ENCODE measurements at places on chromosomes 11 and 22. TPM values are rescaled to one million over a fixed set of nuclear protein-coding genes. Genes with fewer than 3 reads are reported as not detected.

The CHRM1 gene
- total RNA-seq, result not detected

The VEGFB gene
- 85.8 TPM for total RNA-seq

GRCh38 chr11:114102993-114103896, 43.7 kb downstream of the ZBTB16 start:
- no peaks in the 10 kb centered on the region for H3K27me3 ChIP-seq
- H3K4me3 ChIP-seq, result no peak overlapping the region
- H3K36me3 ChIP-seq, result no peaks in the 10 kb centered on the region
- DNase-seq, result no peak

DNA sequence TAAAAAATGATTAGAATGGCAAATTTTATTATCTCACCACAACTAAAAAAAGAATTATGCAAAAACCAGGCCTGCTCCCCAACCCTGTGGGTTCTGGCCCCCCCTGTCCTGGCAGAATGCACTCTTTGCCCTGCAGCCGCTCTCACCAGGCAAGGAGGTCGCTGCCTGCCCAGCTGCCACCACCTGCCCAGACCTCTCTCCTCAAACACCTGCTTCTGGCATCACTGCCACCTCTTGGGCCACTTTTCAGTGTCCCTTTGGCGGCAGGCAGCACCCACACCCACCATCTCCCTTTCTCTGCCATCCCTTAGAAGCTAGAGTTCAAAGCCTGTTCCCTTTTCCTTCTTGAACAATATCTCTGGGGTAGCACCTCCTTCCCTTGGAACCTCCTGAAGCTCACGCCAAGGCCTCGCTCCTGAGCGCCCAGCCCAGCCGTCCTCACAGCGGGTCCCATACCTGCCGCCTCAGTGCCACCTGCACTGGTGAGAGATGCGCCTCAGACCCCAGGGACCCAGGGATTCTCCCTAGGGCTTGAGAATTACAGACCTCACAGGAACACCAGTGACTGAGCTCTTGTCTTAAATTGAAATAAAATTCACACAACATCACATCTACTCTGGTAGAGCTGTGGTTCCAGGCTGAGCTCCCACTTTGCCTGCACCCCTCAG, 44.6 kb downstream of the SGSM3 start:
- no peaks in the 10 kb centered on the region for H3K27me3 ChIP-seq
- no peak overlapping the region for H3K4me3 ChIP-seq
- H3K4me1 ChIP-seq, result peaks cover 23% of the 10 kb centered on the region
- peak overlapping the region; percentile 87 for H3K27ac ChIP-seq
- H3K36me3 ChIP-seq, result peaks cover 26% of the 10 kb centered on the region
- no peak for DNase-seq

DNA sequence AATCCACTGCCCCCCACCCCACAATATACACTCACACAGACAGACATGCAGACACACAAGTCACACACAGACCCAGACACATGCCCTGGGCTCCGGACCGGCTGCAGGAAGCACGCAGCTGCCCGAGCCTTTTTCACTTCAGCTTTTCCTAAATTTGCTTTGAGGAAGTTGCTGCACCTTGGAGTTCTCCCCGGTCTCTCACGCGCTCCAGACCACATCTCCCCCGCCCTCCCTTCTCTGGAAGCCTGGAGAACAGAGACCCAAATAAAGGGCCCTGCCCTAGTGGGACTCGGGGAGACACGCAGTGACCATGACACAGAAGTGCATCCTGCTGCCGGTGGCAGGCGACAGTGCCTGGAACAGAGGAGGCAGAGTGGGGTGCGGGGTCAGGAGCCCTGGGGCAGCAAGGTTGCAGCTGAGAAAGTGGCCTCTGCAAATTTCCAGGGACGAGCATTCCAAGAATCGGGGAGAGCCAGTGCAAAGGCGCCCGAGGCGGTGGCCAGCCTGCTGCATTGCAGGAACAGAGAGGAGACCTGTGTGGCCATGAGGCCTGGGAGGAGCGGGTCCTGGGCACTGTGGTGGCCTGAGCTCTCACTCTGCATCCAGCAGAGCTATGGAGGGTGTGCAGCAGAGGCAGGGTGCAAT, 19.1 kb downstream of the RPL3 start:
- H3K36me3 ChIP-seq, result no peaks in the 10 kb centered on the region
- H3K4me1 ChIP-seq, result peaks cover 7% of the 10 kb centered on the region
- H3K27me3 ChIP-seq, result peaks cover 34% of the 10 kb centered on the region
- DNase-seq, result no peak

DNA sequence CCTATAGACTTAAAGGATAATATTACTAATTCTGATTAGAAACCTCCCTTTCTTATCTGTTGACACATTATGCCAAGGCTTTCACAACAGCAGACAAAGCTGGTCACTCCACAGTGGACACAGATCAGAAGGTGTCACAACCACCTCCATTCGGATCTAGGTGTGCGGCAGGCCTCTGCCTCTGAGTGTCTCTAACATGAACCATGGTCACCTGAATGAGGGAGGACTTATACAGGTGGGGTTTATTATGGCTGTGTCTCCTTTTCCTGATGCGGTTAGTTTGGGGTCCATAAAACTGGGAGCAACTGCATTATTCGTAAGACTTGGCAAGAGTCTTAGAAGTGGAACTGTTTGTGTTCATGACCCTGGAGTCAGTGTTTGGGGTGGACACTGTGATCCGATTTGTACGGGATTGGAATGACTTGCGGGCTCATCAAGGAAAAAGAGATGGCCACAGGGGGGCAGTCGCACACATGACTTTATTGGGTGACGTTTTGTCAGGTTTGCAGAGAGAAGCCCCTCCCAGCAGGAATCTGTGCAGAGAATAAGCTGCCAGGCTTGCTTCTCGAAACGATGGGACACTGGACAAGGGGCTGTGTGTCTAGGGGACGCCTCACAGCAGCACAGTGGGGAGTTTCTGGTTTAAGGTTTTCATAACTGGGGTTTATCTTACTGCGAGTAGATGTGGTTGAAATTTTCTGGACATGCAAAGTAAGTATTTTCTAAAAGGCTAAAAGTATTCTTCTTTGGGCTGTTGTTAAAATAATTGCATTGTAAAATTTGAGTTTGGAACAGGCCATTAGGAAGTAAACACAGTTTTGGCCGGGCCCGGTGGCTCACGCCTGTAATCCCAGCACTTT, 90.6 kb downstream of the GAB4 start:
- H3K27ac ChIP-seq, result no peak overlapping the region
- H3K4me3 ChIP-seq, result no peak overlapping the region

DNA sequence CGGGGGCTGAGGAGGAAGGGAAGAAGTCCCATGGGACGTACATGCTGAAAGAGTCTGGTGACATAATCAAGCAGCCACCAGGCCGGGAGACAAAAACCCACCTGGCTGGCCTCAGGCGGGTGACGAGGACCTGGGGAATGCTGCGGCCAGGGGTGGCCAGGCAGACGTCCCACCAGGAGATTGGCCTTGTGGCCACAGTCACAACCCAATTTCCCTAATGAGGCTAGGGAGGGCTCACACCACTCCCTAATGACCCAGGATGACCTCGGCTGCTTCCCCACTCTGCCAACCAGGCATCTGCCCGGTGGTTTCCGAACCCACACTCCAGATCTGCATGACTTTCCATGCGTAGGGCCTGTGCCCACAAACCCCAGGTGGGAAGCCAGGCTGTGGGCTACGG, 66.9 kb downstream of the SCUBE1 start:
- H3K27me3 ChIP-seq, result peaks cover 4% of the 10 kb centered on the region
- no peaks in the 10 kb centered on the region for H3K36me3 ChIP-seq
- H3K27ac ChIP-seq, result no peak overlapping the region

DNA sequence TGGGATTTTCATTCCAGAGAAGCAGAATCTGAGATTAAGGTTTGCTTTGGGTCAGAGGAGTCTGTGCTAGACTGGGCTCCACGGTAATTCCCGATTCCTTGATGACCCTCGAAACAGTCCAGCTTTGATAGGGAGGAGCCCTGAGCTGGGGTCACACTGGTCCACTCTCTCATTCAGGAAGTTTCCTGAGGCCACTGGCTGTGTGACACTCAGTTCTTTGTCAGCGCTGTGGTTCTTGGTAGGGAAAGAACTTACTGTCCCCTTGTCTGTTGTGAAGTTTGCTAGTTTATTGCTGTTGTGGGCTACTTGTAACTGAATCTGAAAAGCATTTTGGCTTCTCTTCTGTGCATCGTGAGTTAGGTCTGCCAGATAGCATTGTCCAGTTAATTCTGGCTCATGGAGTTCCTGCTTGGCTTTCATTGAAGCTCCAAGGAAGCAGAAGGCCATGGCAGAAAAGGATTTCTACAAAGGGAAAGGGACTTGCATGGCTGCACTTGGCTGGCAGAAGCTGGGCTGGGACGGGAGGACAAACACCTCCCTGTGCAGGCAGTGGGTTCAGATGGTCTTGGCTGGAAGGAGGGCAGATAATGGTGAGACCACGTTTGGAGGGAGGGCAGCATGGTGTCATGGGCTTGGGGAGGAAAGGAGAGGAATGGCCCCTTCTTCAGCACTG, 23.3 kb downstream of the BCR start:
- H3K27ac ChIP-seq, result peak overlapping the region; percentile 34
- no peaks in the 10 kb centered on the region for H3K27me3 ChIP-seq
- H3K4me3 ChIP-seq, result no peak overlapping the region
- H3K4me1 ChIP-seq, result peaks cover 9% of the 10 kb centered on the region

GRCh38 chr11:29312812-29313211, 704.0 kb downstream of the KCNA4 start:
- no peak for DNase-seq
- H3K4me1 ChIP-seq, result no peaks in the 10 kb centered on the region
- H3K4me3 ChIP-seq, result no peak overlapping the region
- no peaks in the 10 kb centered on the region for H3K36me3 ChIP-seq
- H3K27me3 ChIP-seq, result no peaks in the 10 kb centered on the region

GRCh38 chr11:116960930-116961329, 123.5 kb upstream of the APOA1 start:
- H3K36me3 ChIP-seq, result peaks cover 5% of the 10 kb centered on the region
- H3K27ac ChIP-seq, result no peak overlapping the region

DNA sequence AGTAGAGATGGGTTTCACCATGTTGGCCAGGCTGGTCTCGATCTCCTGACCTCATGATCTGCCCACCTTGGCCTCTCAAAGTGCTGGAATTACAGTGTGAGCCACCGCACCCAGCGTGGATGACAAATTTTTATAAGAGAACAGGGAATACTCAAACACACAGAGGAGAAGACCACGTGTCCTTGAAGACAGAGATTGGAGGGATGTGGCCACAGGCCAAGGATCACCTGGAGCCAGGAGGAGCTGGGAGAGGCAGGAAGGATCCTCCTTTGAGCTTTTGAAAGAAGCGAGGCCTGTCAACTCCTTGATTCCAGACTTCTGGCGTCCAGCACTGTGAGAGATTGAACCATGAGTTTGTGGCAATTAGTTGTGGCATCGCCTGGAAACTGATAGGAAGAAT, 1049.5 kb downstream of the TBC1D22A start:
- H3K27ac ChIP-seq, result no peak overlapping the region
- DNase-seq, result no peak
- no peak overlapping the region for H3K4me3 ChIP-seq
- H3K4me1 ChIP-seq, result no peaks in the 10 kb centered on the region
- no peaks in the 10 kb centered on the region for H3K36me3 ChIP-seq

GRCh38 chr22:43092085-43092484, 2.9 kb upstream of the TTLL1 start:
- no peaks in the 10 kb centered on the region for H3K36me3 ChIP-seq
- no peaks in the 10 kb centered on the region for H3K27me3 ChIP-seq
- no peak overlapping the region for H3K4me3 ChIP-seq
- no peak overlapping the region for H3K27ac ChIP-seq

DNA sequence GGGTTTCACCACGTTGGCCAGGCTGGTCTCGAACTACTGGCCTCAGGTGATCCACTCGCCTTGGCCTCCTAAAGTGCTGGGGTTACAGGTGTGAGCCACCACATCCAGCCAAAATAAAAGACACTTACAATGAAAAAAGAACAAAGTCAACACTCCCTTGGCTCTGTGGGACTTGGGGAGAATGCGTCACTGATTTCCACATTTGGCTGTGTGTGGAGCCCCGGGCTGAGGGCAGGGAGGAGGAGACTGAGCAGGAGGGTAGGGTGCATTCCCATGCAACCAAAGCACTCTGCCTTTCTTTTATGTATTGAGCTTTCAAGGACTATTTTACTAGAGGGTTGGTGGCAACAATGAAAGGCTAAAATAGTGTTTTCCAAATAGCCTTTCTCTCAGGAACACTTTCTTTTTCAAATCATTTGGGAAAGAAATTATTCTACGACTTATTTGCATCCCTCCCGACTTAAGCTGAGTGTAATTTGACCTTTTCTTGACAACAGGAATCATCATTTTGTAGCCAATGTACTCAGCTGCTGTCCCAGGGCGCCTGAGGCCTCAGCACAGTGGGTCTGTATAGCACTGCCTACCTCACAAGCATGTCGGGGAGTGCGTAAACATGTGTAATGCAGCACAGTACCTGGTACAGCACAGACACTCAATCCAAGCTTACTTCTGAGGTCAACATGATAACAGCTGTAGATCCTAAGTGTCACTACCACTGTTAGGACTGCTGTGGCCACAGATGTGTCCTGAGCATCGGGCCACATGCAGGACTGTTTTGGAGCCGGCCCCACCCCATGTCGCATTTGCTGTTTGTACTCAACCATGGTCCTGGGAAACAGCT, 10.1 kb upstream of the SERPIND1 start:
- DNase-seq, result no peak
- H3K27ac ChIP-seq, result no peak overlapping the region
- no peak overlapping the region for H3K4me3 ChIP-seq
- H3K27me3 ChIP-seq, result no peaks in the 10 kb centered on the region
- H3K4me1 ChIP-seq, result no peaks in the 10 kb centered on the region
- H3K36me3 ChIP-seq, result peaks cover 12% of the 10 kb centered on the region

DNA sequence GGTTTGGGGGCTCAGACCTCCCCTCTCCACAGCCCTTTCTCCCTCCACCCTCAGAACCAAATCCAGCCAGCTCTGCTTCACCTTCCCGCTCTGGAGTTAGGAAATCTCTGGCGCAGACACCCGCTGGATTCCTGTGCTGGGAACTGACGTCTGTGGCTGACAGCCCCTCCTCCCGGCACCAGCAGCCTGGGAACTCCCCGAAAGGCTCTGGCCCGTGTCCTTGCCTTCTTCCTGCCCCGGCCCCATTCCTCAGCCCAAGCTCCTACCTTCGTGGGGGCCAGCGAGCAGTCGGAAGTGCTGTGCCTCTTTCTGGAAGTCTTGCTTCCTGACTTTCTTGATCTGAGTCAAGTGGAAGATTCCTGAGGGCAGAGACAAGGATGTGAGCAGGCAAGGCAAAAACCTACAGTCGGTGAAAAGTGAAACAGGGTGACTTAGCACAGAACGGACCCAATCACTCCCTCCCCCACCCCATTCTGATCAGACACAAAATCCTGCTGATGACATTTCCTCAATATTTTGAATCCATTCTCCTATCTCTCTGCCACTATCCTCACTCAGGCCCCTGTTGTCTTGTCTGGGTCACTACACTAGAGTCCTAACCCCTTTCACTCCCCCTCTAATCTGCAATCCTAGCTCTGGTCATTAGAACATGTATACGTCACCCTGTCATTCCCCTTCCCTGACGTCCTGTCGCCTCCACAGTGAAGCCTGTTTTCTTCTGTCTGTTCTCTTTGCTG, 34.1 kb downstream of the CHRDL2 start:
- H3K36me3 ChIP-seq, result no peaks in the 10 kb centered on the region
- H3K4me1 ChIP-seq, result no peaks in the 10 kb centered on the region
- peaks cover 9% of the 10 kb centered on the region for H3K27me3 ChIP-seq
- H3K27ac ChIP-seq, result no peak overlapping the region

- H3K4me3 ChIP-seq, result no peak overlapping the region
- H3K36me3 ChIP-seq, result peaks cover 5% of the 10 kb centered on the region
- peak; percentile 9 for DNase-seq
- peaks cover 9% of the 10 kb centered on the region for H3K4me1 ChIP-seq
- H3K27me3 ChIP-seq, result no peaks in the 10 kb centered on the region
Measured at GRCh38 chr11:33329705-33330329, 72.6 kb downstream of the HIPK3 start.

GRCh38 chr11:2771758-2772466, 72.1 kb upstream of the KCNQ1OT1 start:
- no peaks in the 10 kb centered on the region for H3K27me3 ChIP-seq
- DNase-seq, result no peak
- H3K27ac ChIP-seq, result no peak overlapping the region
- no peaks in the 10 kb centered on the region for H3K36me3 ChIP-seq
- no peak overlapping the region for H3K4me3 ChIP-seq
